Pulmonary artery endothelial cell (primary cell): ENCODE measurements at places on chromosomes 3 and 15. TPM values are rescaled to one million over a fixed set of nuclear protein-coding genes. Genes with fewer than 3 reads are reported as not detected.

TMEM207 gene
- total RNA-seq, result not detected in 2 replicates

DNA sequence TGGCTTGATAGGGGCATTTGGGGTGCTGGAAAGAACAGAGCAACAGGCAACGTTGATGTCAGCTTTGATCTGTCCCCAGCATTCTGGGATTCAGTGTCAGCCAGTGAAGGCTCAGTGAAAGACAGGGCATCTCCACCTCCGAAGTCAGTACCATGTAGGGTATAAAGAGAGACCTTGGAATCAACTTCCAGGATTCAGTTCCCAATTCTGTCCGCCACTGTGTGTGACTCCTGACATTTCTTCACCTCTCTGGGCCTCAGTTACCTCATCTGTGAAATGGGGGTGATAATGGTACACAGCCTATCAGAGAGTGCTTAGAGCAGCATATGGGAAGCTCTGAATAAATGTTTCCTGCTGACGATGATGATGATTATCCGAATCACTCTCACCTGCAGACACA is 55.6 kb upstream of the FLNB start:
- no peak for DNase-seq

EFCC1 gene
- total RNA-seq, result 0.25 and 0.26 TPM in 2 replicates

PRICKLE2 gene
- total RNA-seq, result 4.9 and 5.3 TPM in 2 replicates

DNA sequence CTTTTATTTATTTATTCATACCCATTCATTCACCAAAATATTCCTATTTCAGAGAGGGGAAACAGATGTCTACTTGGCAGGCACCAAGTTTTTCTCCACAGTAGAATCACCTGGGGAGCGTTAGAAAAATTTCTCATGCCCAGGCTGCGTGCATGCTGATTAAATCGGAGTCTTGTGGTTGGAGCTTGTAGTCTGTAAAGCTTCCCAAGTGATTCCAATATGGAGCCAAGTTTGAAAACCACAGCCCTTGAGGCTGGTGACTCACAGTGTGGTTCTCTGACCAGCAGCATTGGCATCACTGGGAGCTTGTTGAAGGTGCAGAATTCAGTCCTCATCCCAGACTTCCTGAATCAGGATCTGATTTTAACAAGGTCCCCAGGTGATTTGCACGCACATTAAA is 49.7 kb downstream of the PDHB start:
- DNase-seq, result no peak

DAPK2 gene
- total RNA-seq, result 3.2 and 5.3 TPM in 2 replicates
